ENCODE measurements at places on chromosomes 3 and 15.

DNA sequence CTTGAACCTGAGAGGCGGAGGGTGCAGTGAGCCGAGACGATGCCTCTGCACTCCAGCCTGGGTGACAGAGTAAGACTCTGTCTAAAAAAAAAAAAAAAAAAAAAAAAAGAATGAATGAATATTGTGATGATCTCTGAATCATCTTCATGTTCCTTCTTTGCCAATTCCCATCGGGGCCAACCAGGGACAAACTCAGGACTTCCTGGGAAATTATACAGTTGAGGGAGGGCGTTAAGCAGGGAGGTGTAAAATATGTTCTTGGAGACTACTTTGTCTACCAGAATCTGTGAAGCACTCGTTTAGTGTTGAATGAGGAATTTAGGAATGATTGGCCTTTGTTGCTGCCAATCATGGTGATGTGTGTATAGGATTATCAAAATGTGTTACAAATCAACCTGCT is 210.6 kb downstream of the PTPRG start:
- DNase-seq, result no peak

DNA sequence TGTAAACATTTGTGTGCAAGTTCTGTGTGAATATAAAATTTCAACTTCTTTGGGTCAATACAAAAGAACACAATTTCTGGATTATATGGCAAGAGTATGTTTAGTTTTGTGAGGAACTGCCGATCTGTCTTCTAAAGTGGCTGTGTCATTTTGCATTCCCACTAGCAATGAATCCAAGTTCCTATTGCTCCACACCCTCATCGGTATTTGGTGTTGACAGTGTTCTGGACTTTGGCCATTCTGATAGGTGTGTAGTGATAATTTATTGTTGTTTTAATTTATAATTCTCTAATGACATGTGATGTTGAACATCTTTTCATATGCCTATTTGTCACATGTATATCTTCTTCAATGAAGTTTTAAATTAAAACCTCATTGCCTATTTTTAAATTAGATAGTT is 58.2 kb upstream of the TMC3 start:
- DNase-seq, result no peak

- DNase-seq, result no peak
Observed at GRCh38 chr3:117998071-117998470, 1036.6 kb downstream of the IGSF11 start.

- DNase-seq, result no peak
Observed at GRCh38 chr3:34646911-34647460, 848.6 kb downstream of the PDCD6IP start.

GRCh38 chr15:78097667-78098066 is 5.3 kb downstream of the SH2D7 start:
- DNase-seq, result no peak

GRCh38 chr3:146715170-146715569 is 110.0 kb upstream of the PLSCR5 start:
- DNase-seq, result no peak

DNA sequence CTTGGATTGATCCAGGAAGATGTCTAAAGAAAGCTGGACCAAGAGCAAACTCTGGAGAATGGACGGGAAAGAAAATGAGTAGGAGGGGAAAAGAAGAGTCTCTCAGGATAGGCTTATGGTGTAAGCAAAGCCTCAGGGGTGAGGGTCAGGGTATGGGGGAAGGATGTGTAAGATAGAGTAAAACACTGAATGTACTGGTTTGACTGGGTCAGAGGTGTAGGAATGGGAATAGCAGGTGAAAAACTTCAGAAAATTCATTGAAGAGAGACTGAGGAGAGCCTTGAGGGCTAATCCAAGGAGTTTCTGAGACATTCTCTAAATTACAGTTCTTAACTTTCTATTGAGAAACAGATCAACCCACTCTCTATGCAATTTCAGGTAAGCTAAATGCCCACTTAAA is 857.3 kb downstream of the FHIT start:
- no peak for DNase-seq

- no peak for DNase-seq
Observed at GRCh38 chr3:7307410-7307809, 446.5 kb downstream of the GRM7 start.

GRCh38 chr15:51848811-51849210 is 19.4 kb downstream of the TMOD3 start:
- DNase-seq, result no peak

GRCh38 chr15:44720460-44721176 is 9.3 kb downstream of the B2M start:
- no peak for DNase-seq

GRCh38 chr3:167662919-167663400 is 9.2 kb upstream of the WDR49 start:
- DNase-seq, result no peak

DNA sequence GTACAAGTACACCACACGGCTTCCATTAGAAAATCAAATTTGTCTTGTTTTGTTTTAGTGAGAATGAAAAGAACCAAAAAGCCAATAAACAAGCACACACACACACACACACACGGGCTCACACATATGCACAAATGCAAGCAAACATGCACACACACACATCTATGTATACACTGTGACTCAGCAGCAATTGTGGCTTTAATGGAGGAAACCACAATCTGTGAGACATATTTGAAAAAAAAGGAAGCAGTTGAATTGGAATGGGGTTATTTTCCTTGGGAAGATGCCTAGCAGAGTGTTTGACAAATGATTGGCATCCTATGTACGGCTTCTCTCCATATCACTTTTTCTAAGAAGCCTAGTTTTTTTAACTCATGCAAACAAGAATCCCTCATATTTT is 201.1 kb upstream of the ARRDC4 start:
- no peak for DNase-seq

DNA sequence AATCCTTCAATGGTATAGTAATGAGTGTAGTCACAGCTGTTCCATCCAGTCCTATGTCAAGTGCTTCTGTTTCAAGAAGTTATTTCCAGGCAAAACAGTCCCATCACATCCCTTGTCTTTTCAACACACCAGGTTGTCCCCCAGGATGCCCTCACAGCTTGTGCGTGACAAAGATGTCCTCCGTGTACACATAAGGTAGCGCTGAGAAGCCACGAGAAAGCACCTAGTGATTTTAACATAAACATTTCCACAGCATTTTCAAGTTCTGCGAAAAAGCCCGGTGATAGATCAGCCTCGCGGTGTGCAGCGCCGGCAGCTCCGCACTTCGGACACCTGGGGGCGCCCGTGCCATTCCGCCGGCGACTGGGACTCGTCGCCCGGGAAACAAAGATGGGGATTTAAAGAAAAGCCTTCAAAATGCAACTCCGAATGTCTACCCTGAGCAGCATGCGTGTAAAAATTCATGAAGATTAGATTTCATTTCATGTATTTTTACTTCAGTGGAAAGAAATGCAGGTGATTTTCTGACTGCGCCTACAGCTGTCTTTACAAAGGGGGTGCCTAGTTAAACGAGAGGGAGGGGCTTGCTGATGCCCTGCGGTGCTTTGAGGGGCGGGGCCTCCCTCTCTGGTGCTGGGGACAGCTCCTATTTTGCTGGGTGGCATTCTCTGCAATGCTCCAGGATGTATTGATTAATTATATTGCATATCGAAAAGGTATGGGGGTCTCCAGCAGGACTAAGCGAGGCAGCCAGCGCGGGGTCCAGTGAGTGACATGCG is 49.9 kb downstream of the KY start:
- DNase-seq, result peak; percentile 15

GRCh38 chr3:111989061-111989678 is 9.6 kb upstream of the TAGLN3 start:
- no peak for DNase-seq

GRCh38 chr15:68797599-68798345 is 22.9 kb downstream of the ANP32A start:
- no peak for DNase-seq

DNA sequence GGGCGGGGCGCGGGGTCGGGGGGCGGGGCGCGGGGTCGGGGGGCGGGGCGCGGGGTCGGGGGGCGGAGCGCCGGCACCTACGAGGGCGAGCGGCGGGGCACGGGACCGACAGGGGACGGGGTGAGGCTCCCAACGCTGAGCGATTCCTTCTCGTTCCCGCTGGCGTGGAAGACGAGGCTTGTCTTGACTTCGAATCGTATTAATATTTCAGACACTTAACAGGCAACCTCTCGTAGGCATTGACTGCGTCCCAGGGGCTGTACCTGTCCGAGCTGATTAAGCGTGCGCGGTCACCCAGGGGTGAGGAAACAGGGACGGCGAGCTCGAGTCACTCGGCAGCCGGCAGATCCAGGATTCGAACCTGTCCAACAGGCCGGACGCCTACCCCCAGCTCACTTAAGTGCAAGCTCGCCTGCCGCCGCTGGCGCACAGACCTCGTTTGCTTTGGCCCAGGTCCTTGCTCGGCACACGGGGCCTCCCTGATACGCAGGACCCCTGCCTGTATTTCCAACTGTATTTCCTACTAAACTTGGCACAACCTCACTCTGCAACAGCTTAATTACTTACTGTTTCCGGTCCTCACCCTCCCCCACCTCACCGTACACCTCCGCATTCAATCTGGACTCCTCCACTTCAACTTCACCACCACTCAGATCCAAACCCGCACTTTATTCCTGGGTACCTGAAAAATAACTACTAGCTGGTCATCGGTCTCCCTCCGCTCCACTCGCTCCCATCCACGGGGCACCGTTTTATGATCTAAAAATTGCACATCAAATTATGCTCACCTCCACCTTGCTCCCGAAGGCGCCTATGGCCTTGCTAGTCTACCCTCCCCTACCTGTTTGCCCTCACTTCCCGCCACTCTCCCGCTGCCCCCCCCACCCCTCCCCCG is 722 bp upstream of the ZXDC start:
- no peak for DNase-seq

DNA sequence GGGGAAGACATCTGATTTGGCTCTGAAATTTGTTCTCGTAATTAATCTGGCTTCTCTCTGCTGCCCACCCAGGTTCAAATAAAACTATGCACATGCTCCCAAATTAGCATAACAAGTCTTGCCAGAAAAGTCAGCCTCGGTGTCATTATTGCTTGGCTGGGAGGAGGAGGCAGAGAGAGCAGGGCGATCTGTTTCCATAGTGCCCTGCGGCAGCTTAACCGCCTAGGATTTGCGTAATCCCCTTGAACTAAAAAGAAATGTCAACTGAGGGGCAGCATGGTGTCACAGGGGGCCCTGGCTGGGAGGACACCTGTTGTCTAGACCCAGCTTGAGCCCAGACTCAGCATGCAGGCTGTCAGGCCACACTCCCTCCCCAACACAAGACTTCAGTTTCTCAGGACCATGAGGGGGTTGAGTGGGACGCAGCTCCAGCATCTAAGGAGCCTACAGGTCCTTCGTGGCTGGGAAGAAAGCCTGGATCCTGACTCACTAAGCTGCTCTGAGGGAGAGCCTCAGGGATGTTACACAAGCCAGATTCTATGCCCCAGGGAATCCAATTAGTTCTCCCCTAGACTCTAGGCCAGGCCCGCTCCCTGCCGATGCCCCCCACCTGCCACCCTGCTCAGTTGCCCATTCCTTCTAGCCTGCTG is 17.3 kb downstream of the MRPS11 start:
- no peak for DNase-seq

DNA sequence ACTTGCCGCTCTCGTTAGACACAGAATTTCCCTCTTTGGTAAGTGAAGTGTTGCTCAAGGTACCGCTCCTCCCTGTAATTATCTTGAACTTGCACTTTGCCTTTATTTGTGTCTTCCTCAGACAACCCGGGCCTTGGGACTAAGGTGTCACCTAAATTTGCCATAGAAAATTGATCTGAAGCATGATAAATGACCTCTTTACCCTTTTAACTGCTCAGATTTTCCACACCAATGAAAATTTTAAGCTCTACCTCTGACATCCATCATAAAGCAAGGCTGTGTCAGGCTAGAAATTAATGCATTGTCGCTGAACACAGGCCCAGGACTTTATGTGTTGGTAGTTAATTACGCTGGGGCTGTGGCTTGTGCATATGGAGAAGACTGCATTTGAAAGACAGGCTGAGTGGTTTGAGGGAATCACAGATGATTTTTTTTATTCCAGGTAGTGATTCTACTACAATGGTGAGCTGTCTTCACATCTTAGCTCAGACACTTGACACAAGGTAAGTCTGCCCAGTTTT is 199.6 kb upstream of the CHRM5 start:
- DNase-seq, result no peak

- no peak for DNase-seq
Observed at GRCh38 chr15:80419546-80419945, 15.4 kb downstream of the ARNT2 start.

- DNase-seq, result peak; percentile 90
Observed at GRCh38 chr3:15205934-15206661, at the start of gene CAPN7. CAPN7 (plus strand) TSS chr3:15206246; CDS start chr3:15206496, 250 bp downstream.

- DNase-seq, result no peak
Observed at GRCh38 chr3:45554006-45554666, 40.4 kb upstream of the LIMD1 start.

DNA sequence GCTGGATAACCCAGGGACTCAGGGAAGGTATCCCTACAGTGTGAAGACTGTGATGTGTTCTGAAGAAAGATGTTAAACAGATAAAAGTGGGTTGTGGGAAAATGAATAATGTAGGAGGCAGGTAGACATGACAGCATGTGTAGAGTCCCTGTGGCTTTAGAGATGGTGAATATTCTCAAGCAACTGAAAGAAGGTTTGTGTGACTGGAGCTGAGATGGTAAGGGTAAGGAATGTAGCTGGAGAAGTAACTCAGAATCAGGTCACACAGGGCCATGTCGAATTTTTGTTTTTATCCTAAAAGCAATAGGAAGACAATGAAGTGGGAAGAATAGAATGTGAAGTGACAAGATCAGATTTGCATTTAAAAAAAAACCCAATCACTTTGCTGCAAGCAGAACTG is 53.7 kb upstream of the TRPC1 start:
- no peak for DNase-seq

GRCh38 chr3:180693656-180694055 is 14.4 kb upstream of the CCDC39 start:
- no peak for DNase-seq

DNA sequence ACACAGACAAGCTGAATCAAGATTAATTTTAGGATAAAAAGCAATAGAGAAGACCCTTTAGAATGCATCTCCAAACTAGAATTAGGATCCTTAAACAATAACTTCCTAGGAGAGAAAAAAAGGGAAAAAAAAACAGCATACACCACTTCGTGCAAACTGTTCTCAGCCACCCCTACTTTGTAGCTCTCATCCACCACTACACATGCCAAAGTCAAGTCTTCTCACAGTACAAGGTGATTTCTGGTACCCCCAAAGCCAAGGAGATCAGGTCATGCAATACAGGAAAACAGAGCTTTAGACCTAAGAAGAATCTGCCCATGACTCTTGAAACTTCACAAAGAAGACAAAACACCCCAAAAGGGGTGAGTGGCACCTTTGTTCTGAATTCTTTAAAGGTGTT is 166.9 kb downstream of the SUCNR1 start:
- DNase-seq, result no peak

DNA sequence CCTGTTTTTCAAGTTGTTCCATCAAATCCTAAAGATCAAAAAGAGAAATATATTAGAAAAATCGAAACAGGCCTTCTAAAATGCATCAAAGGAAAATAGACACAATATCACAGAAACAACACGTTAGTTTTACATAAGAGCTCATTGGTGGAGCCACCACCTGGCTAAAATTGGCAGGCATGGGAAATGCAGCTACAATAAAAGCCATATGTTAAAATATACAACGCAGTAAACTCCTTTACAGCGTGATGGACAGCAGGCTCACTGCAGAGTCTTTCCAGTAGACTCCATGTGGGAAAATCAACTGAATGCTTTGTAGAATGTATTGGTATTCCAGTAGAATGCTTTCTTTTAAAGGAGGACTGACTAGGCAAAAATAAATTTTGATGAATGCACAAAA is 40.9 kb upstream of the MYO5C start:
- no peak for DNase-seq

GRCh38 chr3:172984914-172985313 is 156.1 kb downstream of the SPATA16 start:
- no peak for DNase-seq
